ENCODE measurements at places on chromosomes 7 and 10.

GRCh38 chr7:38453168-38453567, 178.0 kb downstream of the AMPH start:
- DNase-seq, result no peak

GRCh38 chr10:11173042-11173441, 155.4 kb downstream of the CELF2 start:
- DNase-seq, result no peak

DNA sequence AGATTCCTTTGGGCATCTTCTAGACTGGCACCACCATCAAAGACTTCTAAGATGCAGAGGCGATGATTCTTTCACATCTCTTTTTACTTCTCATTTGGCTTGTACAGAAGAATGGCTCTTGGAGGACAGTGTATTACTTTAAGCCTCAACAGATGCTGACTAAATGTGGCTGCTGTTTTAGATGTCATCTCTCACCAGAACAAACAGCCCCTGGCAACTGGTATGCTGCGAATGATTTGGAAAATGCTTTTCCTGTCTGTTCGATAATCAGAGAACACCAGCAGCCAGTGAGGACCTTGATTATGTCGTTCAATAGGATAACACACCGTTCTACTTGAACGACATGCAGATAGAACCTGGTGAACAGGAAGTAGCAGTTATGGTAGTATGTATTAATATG, 131.8 kb downstream of the RNF216 start:
- DNase-seq, result no peak

DNA sequence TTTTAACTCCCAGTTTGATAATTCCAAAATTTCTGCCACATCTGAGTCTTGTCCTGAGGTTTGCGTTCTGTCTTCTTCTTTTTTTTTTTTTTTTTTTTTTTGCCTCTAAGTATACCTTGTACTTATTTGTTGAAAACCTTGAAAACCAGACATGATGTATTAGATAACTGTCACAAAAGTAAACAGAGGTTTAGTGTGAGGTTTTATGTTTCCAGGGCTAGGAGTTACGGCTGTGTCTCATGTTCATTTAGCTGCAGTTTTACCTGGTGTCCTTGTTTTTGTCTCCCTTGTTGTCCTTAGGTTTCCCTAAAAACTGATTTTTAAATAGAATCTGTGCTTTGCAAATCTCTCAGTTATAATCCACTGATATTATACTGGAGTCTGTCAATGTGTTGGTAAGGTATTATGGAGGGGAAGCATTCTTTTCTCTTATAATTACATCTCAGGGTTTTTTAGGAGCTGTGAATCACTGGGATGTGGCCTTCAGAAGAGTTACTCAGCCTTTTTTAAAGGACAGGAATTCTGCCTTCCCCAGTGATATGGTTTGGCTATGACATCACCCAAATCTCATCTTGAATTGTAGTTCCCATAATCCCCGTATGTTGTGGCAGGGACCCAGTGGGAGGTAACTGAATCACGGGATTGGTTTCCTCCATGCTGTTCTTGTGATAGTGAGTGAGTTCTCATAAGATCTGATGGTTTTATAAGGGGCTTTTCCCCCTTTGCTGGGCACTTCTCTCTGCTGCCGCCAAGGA, 95.0 kb downstream of the CDCA7L start:
- no peak for DNase-seq

DNA sequence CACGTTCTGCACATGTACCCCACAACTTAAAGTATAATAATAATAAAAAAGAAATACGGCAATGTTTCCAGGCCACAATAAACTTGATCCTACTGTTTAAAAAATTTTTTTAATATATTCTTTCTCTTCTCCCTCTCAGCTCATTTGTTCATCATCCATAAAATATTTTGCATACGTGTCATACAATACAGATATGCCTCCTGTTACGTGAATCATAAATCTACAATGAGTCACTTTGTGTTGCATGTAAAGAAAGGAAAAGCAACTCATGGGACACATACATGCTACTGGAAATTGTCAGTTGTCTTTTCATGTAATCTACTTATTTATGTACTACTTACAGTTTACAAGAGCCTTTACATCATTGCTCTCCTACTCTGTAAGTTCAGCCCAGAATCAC, 1.1 kb upstream of the TECTB start:
- DNase-seq, result no peak

GRCh38 chr10:23522345-23522744, 83.5 kb downstream of the OTUD1 start:
- DNase-seq, result no peak

GRCh38 chr7:55548295-55548731, 24.0 kb downstream of the VOPP1 start:
- DNase-seq, result no peak

GRCh38 chr10:62559481-62560200, 185.5 kb downstream of the ZNF365 start:
- no peak for DNase-seq

DNA sequence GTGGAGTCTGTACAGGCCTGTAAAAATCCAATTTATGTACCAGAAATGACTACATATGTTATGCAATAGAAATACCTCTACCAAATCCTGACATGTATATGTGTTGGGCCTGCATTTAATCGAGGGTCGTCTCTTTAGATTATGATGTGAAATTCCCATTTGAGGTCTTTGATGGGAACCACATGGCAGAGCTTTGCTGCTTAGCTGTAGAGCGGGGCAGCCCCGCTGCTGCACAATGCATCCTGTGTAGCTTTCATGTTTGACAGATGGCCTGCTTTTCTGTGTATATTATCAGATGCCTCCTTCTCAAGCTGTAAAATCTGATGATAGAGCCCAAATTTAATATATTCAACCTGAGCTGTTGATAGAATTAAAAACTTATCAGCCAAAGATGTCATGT, 65.8 kb downstream of the RAB18 start:
- no peak for DNase-seq

GRCh38 chr7:101277155-101277554, 32.3 kb upstream of the FIS1 start:
- DNase-seq, result no peak

Data from left forelimb (tissue), 1 donor.